ENCODE measurements at places on chromosomes 1 and 21. TPM values are rescaled to one million over a fixed set of nuclear protein-coding genes. Genes with fewer than 3 reads are reported as not detected.

Gene ARL8A
- 17.0 TPM for total RNA-seq

Gene CFHR4
- not detected for total RNA-seq

Gene CNN3
- 289 TPM for total RNA-seq

Gene MEX3A
- 2.0 TPM for total RNA-seq

Gene ZYG11A
- 3.5 TPM for total RNA-seq

Gene ANGPTL3
- not detected for total RNA-seq

Gene TARBP1
- total RNA-seq = 25.5 TPM

Gene C1orf115
- 0.50 TPM for total RNA-seq

Gene MARK1
- 0.17 TPM for total RNA-seq

Gene OR2T35
- total RNA-seq = not detected

Gene NR5A2
- not detected for total RNA-seq

Gene RAB29
- total RNA-seq = 19.5 TPM

Gene TDRD10
- total RNA-seq = not detected

Gene SETD4
- 17.0 TPM for total RNA-seq

Gene SMIM1
- total RNA-seq = 2.8 TPM

Gene S100A8
- total RNA-seq = not detected

Gene ZC3H12A
- 10.8 TPM for total RNA-seq

Gene SYF2
- total RNA-seq = 34.9 TPM

Gene BNIPL
- under 0.01 TPM for total RNA-seq

Gene CYP4A11
- total RNA-seq = not detected

Gene BSND
- not detected for total RNA-seq

Gene ATP5PF
- total RNA-seq = 67.2 TPM

Gene DRAXIN
- total RNA-seq = 0.17 TPM

Gene DYRK3
- total RNA-seq = 31.7 TPM

Gene LRRC38
- total RNA-seq = not detected

Gene C1orf74
- total RNA-seq = 4.4 TPM

Gene C1QTNF12
- 5.1 TPM for total RNA-seq

Gene MACF1
- 311 TPM for total RNA-seq

Gene LAPTM5
- total RNA-seq = not detected

Gene S100A7
- not detected for total RNA-seq

Gene SERTAD4
- 0.29 TPM for total RNA-seq

All from smooth muscle cell of trachea (primary cell).